ENCODE measurements at places on chromosomes 12 and 14.

DNA sequence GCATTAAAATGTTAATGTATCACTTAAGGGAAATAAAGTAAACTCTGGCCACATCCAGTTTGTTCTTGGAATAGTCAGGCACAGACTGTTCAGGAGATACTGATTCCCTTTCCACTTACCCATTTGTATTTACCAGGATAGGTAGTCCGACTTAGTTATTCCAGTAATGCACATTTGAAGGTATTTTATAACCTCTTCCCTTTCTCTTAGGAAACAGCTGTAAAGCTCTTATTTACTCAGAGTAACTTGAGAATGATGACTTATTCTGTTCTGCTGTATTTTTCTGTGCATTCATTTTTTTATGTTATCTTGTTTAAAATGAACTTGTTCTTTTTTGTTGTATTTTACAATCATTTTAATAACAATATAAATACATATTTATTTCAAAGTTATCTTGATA lies 78.0 kb downstream of the METTL25 start:
- DNase-seq: no peak

GRCh38 chr14:96486705-96487104 lies 15.5 kb upstream of the PAPOLA start:
- DNase-seq: no peak

GRCh38 chr14:100651999-100652508 lies 64.8 kb upstream of the BEGAIN start:
- DNase-seq: no peak

- no peak for DNase-seq
These were observed 211.5 kb downstream of the SLC15A4 start for GRCh38 chr12:128612150-128612850.

- no peak for DNase-seq
These were observed 2.6 kb downstream of the MLEC start for GRCh38 chr12:120689397-120690082.

DNA sequence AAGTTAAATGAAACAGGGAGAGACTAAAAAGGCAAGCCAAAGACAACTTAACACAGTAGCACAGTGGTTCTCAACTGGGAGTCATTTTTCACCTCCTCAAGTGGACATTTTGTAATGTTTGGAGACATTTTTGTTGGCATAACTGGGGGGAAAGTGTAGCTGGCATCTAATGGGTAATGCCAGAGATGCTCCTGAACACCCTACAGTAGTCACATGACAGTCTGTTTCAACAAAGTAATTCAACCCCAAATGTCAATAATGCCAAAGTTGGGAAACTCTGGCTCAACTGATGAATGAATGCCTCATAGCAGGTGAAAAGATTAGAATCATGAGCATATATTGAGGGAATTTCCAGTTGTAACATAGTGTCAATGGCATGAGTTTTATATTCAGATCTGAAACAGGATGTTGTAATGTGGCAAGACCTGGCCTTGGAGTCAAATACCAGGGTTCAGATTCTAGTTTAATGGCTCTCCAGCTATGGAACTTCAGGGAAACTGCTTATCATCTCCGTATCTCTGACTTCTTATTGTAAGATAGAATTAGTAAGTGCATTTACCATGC lies 2.4 kb upstream of the OR4K5 start:
- no peak for DNase-seq

GRCh38 chr12:104668274-104668718 lies 211.5 kb downstream of the CHST11 start:
- DNase-seq: no peak

GRCh38 chr14:52031781-52032180 lies 37.1 kb downstream of the NID2 start:
- no peak for DNase-seq

DNA sequence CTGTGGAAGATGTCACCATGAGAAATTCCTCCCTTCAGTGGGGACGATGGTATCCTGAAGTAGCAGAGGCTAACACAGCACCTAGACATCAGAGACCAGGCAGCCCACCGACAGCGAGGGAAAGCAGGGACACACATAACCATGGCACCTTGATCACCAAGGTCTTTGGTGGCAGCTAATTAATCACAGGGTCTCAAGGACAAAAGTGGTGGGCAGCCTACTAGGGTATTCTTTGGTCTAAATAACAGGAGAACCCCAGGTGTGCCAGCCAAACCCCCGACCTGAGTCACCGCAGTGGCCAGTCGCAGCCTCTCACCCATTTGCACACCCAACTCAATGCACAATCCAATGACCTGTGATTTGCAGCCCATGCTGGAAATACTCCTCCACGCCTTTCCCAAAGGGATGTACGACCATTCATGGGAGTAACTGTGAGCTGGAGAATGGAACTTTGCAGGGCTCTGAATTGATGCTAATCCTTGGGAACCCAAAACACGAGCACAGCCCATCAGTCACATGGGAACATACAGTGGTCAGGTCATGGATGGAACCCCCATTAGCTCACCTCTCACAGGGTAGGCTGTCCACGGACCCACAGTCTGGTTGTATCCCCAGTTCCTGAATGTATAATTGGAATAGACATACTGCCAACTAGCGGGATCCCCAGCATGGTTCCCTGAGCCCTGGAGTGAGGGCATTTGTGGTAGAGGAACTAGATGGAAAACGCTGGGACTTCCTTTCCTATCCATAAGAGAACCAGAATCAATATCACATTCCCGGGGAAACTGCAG lies 58.7 kb upstream of the C14orf180 start:
- no peak for DNase-seq

- no peak for DNase-seq
These were observed 169.6 kb upstream of the RASSF8 start for GRCh38 chr12:25788707-25789442.

- no peak for DNase-seq
These were observed 350.8 kb upstream of the STXBP6 start for GRCh38 chr14:25400607-25401206.

DNA sequence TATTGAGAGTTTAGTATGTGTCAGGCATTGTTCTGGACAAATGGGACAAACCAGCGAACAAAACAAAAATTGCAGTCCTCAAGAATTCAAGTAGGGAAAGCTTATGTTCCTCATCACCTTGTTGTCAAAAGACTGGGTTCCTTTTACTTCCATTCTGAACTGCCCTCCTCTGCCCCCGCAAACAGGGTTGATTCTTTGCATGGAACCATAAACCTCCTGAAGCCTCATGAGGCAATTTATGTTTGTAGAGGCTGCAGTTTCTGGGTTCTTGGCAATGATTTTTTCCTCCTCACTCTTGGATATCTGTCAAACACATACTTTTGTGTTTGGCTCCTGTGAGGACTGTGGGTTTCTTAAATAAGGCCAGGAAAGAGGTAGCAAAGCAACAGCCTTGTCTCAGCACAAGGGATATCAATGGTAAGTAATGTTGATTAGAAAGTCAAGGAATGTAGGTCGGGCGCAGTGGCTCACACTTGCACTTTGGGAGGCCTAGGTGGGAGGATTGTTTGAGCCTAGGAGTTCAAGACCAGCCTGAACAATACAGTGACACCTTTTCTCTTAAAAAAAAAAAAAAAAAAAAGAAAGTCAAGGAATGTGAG lies 13.9 kb downstream of the COPZ1 start:
- no peak for DNase-seq

- DNase-seq: no peak
These were observed 34.5 kb downstream of the TM7SF3 start for GRCh38 chr12:26979733-26980132.

GRCh38 chr14:104818714-104819161 lies 17.8 kb downstream of the ZBTB42 start:
- no peak for DNase-seq

DNA sequence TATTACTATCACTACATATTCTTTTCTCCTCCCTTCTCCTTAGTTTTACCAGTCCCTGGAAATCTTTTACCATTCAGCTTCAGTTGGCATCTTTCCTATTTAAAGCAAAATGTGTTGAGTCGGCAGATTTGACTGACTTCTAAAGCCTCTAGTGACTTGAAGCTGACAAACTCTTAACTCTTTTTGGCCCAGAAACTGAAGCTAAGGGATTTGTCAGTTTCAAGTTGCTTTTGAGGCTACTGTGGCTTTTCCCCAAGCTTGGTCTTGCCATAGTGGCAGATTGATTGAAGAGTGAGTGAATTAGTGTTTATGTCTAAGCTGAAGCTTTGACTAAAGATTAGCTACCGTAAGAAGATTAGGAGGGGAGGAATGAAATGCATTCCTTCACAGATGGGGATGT lies 104.0 kb downstream of the ETNK1 start:
- DNase-seq: no peak

- no peak for DNase-seq
These were observed 10.9 kb downstream of the BTG1 start for GRCh38 chr12:92134638-92135274.

DNA sequence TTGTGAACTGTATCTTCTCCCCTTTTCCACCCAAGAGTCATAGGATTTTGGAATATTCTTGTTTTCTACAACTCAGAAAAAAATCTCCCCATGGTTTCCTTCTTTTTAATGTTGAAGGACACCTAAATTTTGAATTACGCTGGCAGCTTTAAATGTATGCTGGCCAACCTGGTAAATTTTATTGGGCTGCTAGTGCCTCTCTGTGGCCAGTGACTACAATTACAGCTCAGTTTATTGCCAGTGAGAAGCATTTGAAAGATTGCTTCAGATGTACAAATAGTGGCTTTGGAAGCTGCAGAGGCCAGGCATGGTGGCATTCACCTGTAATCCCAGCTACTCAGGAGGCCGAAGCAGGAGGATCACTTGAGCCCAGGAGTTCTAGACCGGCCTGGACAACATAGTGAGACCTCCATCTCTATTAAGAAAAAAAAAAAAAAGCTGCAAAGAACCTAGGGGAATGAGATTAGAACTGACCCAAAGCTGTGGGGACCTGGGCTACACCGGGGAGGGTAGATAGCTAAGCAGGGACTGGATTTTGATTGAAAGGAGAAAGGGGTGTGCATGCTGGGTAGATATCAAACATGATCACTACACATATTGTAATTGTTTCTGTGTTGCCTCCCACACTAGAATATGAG lies 7.6 kb upstream of the RAB21 start:
- no peak for DNase-seq

DNA sequence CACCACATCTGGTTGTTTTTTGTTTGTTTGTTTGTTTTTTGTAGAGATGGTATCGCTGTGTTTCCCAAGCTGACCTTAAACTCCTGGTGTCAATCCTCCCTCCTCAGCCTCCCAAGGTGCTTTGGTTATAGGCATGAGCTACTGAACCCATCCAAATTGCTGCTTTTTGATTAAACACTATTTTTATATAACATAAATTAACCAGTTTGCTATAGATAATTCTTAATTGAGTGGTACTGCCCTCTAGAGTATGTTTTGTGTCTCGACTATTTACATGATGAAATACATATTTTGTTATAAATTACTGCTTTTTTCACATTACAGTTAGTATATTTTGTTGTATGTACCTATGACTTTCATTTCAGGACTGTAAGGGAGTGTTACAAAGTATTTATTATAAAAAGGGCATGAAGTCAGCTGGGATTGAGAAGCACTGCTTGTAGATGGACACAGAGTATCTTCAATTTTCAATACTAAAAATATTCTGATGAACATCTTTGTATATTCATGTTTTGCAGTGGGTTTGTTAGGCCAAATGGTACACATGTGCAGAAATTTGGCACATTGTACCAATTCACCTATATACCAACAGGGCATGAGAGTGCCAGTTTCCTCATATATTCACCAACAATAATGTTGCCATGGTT lies 14.9 kb upstream of the SCAF11 start:
- DNase-seq: no peak

DNA sequence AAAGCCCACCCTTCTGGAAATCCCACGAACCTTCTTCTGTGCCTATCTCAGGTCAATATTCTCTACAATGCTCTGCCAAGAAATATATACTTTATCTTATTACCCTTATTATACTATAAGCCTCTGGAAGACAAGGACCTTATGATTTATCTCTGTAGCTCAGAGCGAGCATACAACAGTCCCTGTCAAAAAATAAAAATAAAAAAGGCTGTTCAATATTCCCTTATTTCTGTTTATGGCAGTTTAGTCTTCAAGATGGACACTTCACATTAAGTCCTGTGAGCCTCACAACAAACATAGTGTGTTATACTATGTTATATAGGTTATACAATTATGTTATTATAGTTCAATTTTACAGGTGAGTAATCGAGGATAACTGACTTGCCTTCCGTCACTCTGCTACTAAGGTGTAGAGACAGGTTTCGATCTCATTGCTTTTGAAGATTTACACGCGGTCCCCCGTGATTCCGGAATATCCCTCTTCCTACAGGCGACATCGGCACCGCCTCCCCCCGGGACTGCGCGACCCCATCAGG lies 562 bp downstream of the EAPP start:
- DNase-seq: no peak

GRCh38 chr14:69792887-69793421 lies 4.1 kb downstream of the SLC10A1 start:
- DNase-seq: no peak

DNA sequence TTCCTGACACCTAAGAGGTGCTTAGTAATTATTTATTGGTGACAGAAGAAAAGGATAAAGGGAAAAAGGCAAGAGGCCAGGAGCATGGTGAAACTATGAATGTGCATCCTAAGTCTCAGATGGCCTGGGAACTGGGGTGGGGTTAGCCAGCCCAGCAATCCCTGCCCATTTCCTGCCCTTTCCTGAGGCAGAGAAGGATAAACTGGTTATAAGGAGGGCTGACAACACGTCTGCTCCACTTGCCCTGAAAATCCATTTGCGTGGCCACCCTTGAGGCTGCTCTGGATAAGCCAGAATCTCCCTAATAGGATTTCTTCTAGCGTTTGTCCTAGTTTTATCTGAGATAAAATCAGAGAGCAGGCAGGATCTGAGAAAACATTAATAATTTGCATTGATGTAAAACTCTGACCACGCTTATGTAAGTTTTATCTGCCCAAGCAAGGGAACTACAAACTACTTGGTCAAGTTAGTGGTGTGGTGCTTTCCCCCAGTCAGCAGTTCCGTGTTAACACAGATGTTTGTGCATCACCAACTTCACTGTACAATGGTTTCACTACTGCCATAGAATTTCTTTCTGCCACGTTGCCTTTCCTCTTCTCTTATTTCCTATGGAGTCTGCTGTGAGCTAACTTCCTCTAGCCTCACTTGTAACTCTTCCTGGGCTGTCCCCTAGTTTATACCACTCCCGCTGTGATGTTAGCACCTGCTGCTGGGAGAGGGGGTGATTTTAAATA lies 392.7 kb downstream of the RPS29 start:
- no peak for DNase-seq

DNA sequence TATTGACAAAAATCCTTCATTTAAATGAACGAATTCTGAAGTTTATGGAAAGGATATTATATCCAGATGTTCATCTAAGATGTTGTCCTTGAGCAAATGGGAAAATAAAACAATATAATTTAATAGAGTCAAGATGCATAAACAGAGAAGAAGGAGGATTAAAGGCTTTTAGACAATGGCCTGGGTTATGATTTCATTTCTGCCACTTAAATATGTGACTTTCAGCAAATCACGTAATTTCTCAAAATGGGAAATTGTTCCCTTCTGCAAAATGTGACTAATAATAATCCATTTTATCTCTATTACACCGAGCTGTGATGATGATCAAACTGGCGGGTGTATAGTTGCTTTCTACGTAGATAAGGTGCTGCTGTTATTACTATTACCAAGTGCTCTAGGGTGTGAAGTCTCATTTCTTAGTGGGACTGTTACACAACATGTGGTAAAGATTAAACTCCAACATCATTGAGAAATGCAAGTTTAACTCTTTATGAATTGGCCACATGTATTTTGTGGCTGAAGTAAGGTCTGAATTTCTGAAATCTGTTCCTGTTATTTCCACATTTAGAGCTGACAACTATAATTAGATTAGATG lies 157.0 kb downstream of the MYRFL start:
- no peak for DNase-seq

Measured in cortex of kidney (tissue), 1 donor.